Stimulated activated CD4-positive, alpha-beta T cell treated with anti-CD3 and anti-CD28 coated beads, TNF-alpha, amount 100 ng/mL, for 24 hours (primary cell): ENCODE measurements at places on chromosomes 1 and 21.

GRCh38 chr21:26842974-26843932 lies 2.0 kb downstream of the ADAMTS1 start:
- DNase-seq: no peak

- no peak for DNase-seq
Measured at GRCh38 chr1:243440406-243440805, 184.6 kb downstream of the SDCCAG8 start.

GRCh38 chr1:229428256-229428655 lies 5.6 kb downstream of the ACTA1 start:
- no peak for DNase-seq

- no peak for DNase-seq
Measured at GRCh38 chr1:107795441-107795840, 169.5 kb downstream of the VAV3 start.

GRCh38 chr1:110515891-110516290 lies 3.1 kb downstream of the KCNA10 start:
- no peak for DNase-seq

DNA sequence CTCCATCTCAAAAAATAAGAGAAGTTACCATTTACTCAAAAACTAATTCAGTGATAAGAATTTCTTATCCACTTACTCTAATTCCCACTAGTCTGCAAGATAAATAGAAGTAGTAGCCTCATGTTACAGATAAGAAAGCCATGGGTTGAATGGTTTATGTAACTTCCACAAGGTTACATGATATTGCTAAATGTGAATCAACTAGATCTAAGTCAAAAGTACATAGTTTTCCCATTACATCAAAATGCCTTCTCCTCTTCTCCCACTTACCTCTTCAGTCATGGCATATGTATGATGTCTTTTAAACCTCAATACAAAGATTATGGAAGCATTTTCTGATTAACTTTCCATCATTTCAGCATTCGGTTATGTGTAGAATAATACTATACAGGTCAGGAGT lies 108.5 kb downstream of the ASH1L start:
- DNase-seq: no peak

DNA sequence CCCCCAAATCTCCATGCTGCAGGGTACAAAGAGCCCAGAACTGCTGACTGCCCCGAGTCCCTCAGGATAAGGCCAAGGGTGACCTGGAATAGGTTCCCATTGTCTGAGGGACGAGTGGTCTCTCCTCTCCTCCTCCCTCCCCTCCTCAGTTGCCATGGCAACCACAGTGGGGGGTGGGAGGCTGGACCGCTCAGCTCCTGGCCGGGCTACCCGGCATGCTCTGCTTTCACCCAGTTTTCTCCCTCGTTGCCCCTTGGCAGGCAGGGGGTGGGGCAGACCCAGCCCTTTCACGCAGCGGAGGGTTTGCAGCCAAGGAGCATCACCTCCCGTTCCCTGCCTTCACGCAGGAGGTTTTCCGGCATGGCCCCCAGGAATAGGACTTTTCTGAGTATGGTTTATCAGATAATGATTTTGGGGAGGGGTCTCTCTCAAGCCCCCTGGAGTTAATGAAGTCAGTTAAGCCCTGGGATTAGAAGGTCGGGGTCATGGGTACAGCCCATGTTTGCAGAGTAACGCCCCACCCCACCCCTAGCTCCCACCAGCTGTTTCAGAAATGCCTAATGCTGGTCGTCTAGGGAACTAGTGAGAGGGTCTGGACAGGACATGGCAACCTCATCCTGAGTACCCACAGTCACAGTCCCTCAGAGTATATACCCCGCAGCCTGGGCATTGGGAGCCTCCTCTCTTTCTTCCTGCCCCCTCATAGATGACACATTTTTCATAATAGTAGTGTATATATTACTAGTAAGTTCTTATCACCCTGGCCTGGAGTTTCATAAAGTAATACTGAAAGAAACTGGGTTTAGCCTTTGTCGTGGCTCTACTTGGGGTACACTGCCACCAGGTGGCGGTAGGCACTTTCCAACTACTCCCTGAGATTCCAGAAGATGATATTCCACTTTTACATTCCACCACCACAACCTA lies 20.7 kb downstream of the C1QB start:
- DNase-seq: no peak

DNA sequence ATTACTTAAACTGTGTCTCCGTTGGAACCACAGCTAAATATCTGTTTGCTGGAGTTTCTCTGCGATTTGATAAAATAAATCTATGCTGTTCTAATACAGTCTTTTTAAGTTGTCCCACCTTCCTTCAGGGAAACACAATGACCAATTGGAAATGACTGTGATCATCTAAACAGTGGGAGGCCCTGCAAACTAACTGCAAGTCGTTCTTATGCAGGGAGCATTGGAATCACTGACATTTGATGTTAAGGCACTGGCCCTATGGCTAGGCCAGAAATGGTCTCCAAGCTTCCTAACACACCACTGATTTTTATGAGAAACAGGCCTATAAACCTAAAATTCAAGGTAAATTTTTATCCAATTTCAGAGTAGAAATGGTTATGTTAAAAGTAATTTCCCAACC lies 645.2 kb downstream of the LMO4 start:
- DNase-seq: no peak

GRCh38 chr1:147225193-147225730 lies at the start of gene FMO5:
Gene FMO5 (minus strand): TSS chr1:147225339. CDS start chr1:147225029, 310 bp downstream.
- no peak for DNase-seq
